ENCODE measurements at places on chromosomes 1 and 21. TPM values are rescaled to one million over a fixed set of nuclear protein-coding genes. Genes with fewer than 3 reads are reported as not detected.

The CLDN17 gene
- not detected for total RNA-seq

DNA sequence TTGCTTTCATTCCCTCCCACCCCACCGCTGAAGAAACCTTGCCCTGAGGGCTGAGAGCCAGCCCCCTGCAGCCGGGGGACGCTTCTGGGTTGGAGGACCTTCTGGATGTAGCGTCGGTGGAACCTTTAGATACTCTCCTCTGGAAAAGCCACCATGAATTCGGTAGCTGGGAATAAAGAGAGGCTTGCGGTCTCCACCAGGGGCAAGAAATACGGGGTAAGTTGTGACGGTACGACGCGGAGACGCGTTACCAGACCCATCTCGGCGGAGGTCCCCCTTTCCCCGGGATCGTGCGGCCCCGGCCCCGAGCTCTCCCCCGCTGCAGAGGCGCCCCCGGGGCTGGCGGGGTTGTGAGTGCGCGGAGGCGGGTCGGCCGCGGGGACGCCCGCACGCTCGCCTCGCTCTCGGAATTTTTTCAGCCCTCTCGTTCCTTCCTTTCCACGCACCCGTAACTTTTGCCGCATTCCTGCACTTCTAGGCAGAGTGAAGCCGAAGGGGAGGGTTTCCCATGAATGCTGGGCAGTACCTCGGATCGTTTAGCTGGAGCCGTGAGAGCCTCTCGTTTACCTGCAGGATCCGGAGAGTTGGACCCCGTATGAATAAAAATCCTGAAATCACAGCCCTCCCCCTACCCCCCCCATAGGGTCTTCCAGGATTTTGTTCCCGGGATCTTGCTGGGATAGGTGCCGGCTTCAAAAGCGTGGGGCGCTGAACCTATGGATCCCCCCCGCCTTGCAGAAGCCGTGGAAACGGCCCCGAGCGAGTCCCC is 671 bp downstream of the KIF26B start:
- no peak overlapping the region for H3K27ac ChIP-seq
- peaks cover 67% of the 10 kb centered on the region for H3K27me3 ChIP-seq
- H3K4me3 ChIP-seq = peak overlapping the region; percentile 71

The CD5L gene
- total RNA-seq = not detected

DNA sequence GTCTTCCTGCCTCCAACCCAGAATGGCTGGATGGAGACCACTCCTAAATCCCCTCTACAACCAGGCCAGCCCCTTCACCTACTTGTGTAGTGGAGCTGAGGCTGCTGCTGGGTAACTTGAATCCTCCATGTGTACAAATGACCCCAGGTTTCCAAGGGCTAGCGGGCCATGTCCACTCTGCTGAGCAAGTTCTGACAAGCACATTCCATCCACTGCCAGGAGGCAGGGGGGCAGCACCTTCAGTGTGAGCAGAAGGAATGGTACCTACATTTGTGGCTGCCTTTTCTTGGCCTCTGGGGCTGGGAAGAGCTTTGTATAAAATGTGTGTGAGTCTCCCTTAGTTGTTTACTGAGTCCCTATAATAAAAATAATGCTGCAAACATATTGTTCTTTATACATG is 14.5 kb downstream of the KIAA0040 start:
- peaks cover 86% of the 10 kb centered on the region for H3K36me3 ChIP-seq
- no peaks in the 10 kb centered on the region for H3K27me3 ChIP-seq
- peaks cover 43% of the 10 kb centered on the region for H3K4me1 ChIP-seq
- DNase-seq = no peak

The WASF2 gene
- 128 TPM for total RNA-seq

GRCh38 chr1:6275826-6276782 is 15.2 kb upstream of the GPR153 start:
- no peaks in the 10 kb centered on the region for H3K36me3 ChIP-seq
- H3K27me3 ChIP-seq = no peaks in the 10 kb centered on the region
- no peak overlapping the region for H3K27ac ChIP-seq
- H3K4me1 ChIP-seq = no peaks in the 10 kb centered on the region

The OR2T35 gene
- total RNA-seq = not detected

The TAF13 gene
- 21.6 TPM for total RNA-seq

DNA sequence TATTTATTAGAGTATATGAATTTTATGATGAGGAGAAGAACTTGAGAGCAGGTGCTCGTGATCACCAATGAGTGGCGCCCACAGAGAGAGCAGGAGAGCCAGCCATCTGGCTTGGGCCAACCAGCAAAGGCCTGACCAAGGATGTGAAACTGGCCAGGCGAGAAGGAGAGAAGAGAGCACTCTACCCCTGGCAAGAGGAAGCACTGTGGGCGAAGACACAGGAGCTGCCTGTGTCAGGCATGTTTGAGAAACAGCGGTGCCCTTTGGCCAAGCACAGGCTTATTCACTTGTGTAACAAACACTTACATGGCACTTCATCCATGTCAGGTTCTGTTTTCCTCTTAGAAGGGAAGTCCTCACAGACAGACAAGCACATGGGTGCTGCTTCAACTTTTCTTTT is 4.2 kb upstream of the SIPA1L2 start:
- H3K27ac ChIP-seq = no peak overlapping the region
- peaks cover 4% of the 10 kb centered on the region for H3K4me1 ChIP-seq
- no peak for DNase-seq
- no peaks in the 10 kb centered on the region for H3K36me3 ChIP-seq
- peaks cover 26% of the 10 kb centered on the region for H3K27me3 ChIP-seq

- no peak overlapping the region for H3K27ac ChIP-seq
- DNase-seq = no peak
- H3K4me3 ChIP-seq = no peak overlapping the region
- H3K4me1 ChIP-seq = peaks cover 16% of the 10 kb centered on the region
- peaks cover 31% of the 10 kb centered on the region for H3K27me3 ChIP-seq
Observed at GRCh38 chr1:209886219-209886536, 51.8 kb upstream of the SYT14 start.

DNA sequence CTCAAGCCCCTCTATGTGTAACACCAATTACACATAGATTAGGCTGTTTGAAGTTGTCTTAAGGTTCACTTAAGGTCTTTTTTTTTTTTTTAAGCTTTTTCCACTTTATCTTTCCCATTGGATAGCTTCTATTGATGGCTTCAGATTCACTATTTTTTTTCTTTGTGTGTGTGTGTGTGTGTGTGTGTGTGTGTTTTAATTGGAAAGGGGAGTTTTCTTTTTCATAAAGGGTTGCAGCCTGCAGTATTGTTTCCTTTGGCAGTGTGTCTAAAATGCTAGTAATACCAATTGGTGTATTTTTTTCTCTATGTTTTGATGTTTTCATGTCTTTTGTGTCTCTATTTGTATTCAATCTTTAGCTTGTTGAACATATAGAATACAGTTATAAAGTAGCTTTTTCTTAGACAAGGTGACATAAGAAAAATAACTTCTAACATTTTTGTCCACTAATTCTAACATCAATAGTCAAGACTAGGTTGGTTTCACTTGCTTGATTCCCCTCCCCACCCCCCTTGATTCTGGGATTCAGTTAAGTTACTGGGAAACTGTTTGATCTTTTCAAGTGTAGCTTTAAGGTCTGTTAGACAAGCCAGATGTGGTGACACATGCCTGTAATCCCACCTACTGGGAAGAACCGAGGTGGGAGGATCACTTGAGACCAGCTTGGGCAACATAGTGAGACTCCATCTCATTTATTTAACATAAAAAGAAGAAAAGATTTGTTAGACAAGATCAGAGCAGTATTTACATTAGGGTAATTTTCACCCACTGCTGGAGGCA is 21.4 kb downstream of the PRRC2C start:
- DNase-seq = no peak
- H3K36me3 ChIP-seq = peaks cover 32% of the 10 kb centered on the region
- peaks cover 63% of the 10 kb centered on the region for H3K4me1 ChIP-seq
- no peaks in the 10 kb centered on the region for H3K27me3 ChIP-seq
